ENCODE measurements at places on chromosomes 3 and 15.

GRCh38 chr15:96261575-96262034 lies 68.9 kb upstream of the NR2F2 start:
- DNase-seq, result no peak

- DNase-seq, result no peak
Measured at GRCh38 chr15:83869341-83869740, 215.4 kb downstream of the ADAMTSL3 start.

DNA sequence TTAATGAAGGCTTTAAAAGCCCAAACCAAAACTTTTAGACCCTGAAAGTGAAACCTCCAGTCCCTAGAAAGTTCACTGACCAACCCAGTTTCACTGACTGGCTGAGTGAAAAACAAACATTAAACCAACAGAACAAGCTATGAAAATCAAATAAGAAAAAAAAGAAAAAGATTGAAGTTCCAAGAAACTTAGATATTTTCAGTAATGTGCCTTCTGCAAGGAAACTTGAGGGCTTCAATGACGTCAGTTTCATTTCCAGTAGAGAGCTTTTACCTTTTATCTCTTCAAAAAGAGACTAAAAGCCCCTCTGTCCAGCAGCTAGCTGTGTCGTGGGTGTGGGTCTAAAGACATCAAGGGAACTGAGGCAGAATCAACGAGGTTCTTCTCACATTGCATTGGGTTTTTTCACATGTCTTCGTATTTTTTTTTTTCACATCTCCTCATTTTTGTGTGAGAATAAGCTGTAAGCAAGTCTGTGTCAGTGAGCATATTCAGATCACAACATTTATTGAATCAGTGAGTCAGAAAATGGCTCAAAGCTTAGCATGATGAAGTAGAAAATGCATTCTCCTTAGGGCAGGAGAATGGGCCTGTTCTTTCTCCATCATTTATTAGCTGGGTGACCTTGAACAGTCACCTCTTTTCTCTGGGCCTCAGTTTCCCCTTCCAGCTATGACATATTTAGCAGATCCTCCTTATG lies 54.8 kb upstream of the BCL6 start:
- no peak for DNase-seq

DNA sequence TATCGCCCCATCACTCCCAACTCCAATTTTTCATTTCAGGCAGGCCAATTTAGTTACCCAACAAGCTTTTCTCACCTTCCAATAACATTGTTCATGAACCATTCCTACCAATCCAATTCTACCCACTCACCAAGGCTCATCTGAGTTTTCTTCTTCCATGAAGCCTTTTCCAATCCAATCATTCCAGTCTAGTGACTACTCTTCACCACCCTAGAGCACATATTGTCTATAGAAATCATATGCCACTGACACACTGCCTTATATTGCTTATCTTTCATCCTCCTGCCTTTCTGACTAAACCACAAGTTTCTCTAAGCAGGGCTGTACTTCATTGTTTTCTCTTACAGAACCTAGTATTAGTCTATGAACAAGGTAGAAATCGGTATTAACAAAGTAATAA lies 11.4 kb downstream of the CCDC14 start:
- no peak for DNase-seq

DNA sequence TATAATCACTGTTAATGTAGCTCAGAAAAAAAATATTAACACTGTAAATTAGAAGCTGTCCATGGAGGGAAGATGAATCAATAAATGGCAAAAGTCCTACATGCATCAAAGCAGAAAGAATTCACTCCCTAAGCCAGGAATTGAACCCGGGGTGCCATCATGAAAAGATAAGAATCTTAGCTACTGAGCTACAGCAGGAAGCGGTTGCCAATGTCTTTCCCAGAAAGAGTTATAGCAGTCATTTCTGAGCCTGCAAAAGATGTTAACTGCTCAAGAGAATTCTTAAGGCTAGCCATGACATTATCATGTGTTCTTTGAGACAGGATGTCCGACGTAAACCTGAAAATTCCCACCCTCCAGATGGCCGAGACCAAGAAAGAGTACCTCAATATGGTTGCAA lies 47.4 kb upstream of the MKRN3 start:
- no peak for DNase-seq

- DNase-seq, result no peak
Measured at GRCh38 chr3:56123487-56123886, 344.8 kb downstream of the ERC2 start.

- no peak for DNase-seq
Measured at GRCh38 chr3:11509173-11510000, 134.3 kb downstream of the VGLL4 start.

DNA sequence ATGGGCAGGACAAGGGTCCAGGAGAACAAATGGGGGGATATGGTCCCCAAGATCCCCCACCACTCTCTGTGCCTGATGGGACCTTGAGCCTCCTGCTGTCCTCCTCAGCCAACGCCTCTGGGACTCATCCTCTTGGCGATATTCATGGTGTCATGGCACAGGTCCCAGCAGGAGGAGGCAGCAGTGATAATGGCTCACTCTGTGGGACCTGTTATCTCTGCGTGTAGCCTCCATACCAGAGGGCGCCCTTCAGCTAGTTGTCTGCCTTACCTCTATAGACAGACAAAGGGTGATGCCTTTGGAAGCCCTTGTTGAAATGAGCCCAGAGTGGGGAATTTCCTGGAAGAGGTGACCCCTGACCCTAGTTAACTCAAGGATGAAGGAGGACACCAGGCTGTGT lies 7.4 kb downstream of the ZBTB47 start:
- no peak for DNase-seq

GRCh38 chr3:37017683-37018082 lies 24.4 kb downstream of the MLH1 start:
- no peak for DNase-seq

- DNase-seq, result no peak
Measured at GRCh38 chr3:137766041-137766875, 2.1 kb downstream of the SOX14 start.

- no peak for DNase-seq
Measured at GRCh38 chr3:171494457-171495109, 34.4 kb upstream of the TNIK start.

DNA sequence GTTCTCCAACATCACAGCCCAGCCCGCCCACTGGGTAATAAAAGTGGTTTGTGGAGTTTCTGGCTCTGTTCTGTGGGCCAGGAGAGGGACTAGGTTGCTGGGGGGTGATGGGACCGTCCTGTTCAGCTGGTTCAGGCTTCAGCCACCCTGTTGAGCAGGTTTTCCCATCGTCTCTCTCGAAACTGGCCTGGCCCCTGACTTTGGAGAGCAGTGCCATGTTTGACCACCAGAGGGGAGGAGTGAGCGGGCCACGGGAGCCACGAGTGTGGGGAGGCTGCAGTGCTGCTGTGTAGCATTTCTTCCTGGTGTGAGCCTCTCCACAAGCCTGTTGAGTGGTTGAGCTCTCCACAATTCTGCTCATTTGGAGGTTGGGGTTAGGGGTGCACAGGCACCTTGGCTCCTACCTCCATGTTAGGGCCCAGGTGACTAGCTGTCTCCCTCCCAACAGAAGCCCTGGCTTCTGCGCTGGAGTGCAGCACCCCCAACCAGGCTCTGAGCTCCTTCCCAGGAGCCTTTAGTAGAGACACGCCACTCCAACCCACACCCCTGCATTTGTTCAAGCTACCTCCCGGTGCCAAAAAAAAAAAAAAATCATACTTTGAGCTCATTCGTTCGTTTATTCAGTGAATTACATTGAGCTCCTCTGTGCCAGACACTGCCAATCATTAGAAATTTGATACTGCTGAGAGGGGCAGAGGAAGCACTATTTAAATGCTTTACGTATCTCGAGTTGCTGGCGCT lies 13.9 kb downstream of the SPINT1 start:
- peak; percentile 70 for DNase-seq

All from naive B cell (primary cell).